Tibial nerve (tissue), 4 donors: ENCODE measurements at places on chromosomes 7 and 10. TPM values are rescaled to one million over a fixed set of nuclear protein-coding genes. Genes with fewer than 3 reads are reported as not detected.

- no peak for DNase-seq
Observed at GRCh38 chr10:17454161-17455014, at the start of gene ST8SIA6. Gene ST8SIA6, minus strand, starts transcription at chr10:17454595. Its CDS starts 340 bp downstream, at chr10:17454255.

GRCh38 chr7:17942231-17942630 lies 1.9 kb upstream of the SNX13 start:
- DNase-seq: no peak

GRCh38 chr10:123855008-123855684 lies 36.5 kb downstream of the CPXM2 start:
- DNase-seq: no peak

Gene SYT15B
- total RNA-seq: 4.6 TPM

- no peak for DNase-seq
Observed at GRCh38 chr7:6306471-6306870, 34.0 kb upstream of the CYTH3 start.

GRCh38 chr10:91627344-91628102 lies 5.3 kb downstream of the PPP1R3C start:
- no peak for DNase-seq

DNA sequence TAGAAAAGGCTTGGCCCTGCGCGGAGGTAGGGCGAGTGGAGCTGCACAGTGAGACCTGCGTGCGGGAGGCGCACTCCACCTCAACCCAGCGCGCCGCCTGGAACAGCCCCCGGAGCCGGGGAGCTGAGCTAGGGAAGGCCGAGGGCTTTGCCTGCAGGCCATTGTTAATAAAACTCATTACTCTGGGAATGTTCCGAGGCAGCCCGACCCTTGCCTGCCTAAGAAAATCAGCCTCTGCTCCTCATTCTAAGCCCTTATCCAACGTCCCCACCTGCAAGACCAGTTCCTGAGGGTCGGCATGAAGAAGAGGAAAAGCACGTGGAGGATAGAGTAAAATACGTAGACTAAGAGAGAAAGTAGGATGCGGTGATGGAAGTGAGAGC lies 55.3 kb downstream of the C7orf25 start:
- DNase-seq: no peak

DNA sequence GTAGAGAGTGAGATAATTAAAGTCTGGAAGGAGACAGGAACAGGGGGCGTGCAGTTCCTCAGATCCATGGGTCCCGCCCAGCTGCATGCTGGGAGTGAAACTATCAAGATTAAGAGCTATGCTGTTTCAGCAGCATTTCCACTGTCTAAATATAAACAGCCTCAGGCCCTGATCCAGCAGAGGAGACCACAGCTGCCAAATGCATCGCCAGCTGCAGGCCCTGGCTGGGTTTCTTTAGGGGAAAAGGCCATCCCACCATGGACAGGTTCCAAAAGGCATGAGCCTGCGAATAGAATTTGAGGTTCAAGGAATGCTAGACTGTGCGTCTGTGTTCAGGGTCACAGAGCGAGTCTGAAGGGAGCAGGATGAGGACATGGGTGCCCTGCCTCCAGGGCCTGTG lies 411.4 kb downstream of the PAXIP1 start:
- DNase-seq: no peak

Gene RARRES2
- total RNA-seq: 377 TPM

Gene WASHC2C
- 39.0 TPM for total RNA-seq

DNA sequence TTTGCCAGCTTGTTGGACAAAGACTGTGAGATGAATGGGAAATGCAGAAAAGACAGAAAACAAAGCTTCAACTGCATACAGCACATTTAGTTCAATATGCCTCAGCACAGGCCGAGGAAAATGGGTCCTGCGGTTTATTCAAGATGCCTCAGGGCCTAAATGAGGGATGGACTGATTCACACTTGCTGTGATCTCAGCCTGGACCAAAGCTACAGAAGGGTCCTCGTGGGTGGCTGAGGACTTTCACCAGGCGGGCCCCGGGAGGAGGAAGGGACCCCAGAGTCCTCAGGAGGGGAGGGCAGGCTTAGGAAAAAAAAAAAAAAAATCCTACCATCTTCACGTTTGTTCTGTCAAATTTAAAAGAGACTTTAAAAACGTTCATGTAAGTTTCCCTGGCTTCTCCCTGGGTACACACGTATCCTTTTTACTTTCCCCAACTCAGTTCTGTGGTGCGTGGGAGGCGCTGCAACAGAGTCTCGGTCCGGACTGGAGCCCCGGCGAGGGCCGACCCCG lies 624 bp upstream of the ZNF783 start:
- no peak for DNase-seq

DNA sequence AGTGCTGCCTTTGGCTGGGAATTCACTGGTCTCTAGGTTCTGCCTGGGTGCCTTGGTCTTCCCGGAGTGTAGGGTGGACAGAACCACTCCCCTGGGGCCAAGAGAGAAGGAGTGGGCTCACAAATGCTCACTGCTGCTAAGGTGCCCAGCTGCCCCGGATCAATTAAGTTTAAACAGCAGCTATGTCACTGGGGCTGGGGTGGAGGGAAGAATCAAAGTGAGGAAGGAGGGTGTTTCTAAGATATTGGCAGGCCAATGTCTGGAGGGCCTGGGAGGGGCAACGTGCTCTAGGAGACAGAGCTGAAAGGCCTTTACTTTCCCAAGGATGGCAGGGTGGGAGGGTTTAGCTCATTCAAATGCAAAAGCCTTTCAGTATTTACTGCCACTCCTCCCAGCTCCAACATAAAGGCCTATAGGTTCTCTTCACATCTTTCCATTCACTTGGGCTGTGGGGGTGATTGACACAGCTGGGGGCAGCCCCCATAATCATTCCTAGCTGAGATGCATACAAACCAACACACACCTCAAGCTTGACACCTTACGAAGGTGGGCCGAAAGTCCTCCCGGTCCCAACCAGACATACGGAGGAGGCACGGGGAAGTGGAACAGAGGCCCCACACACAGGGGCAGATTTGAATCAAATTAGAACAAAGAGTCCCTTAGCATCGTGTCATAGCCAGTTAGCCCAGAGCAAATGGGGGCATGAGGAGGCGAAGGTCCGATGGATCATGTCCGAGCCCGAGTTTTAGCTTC lies 108.0 kb upstream of the EFCAB10 start:
- DNase-seq: no peak

- no peak for DNase-seq
Observed at GRCh38 chr10:86192147-86192546, 174.4 kb downstream of the GRID1 start.

DNA sequence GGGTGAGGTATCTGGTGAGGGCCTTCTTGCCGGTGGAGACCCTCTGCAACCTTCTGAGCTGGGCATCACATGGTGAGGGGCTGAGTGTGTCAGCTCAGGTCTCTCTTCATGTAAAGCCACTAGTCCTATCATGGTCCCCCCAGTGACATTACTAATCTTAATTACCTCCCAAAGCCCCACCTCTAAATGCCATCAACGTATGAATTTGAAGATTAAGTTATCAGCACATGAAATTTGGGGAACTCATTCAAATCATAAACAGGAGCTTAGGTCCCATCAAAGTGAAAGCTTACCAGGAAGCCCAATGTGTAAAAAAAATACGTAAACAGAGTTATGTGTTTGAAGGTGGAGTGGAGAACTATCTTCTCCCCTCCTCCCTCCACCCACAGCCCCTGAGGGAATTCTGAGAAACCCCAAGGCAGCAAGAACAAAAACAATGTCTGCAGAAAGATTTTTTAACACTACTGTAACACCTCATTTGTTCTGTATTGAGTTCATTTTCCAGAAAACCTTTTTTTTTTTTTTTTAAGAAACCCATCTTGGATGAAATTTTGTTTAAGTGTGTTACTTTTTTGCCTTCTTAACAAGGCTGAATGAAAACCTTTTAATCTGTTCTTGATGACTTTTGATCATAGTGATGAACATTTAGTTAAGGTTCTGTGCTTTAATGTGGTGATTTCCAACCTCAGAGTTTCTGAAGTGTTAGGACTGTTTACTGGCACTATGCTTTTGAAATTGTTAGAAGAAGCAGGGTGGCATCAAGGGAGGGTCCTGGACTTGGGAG lies 19.1 kb upstream of the PCGF5 start:
- no peak for DNase-seq

Gene PTPN12
- total RNA-seq: 157 TPM

DNA sequence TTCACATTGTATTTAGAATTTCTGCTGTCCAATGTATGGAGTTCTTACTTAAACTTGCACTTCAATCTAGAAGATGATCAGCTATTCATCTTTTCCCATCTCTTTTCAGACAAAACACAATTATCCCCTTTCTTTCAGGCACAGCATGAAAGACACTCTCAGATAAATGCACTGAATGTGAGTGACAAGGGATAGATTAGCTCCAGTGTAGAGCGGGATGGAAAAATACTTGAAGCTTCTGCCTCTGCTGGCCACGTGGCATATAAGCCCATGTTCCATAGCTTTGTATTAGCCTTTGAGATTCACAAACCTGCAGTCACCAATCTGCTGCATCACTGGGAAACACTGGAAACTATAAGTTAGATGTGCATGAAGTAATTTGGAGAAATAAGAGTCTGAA lies 162.2 kb upstream of the FAM3C start:
- no peak for DNase-seq

GRCh38 chr10:101233863-101234262 lies 4.6 kb upstream of the LBX1 start:
- no peak for DNase-seq

Gene CACUL1
- total RNA-seq: 45.7 TPM

- DNase-seq: no peak
Observed at GRCh38 chr10:116444527-116445142, 17.0 kb downstream of the PNLIPRP3 start.

Gene OR2A7
- 3.8 TPM for total RNA-seq

- no peak for DNase-seq
Observed at GRCh38 chr7:11233871-11234270, 260.2 kb downstream of the PHF14 start.

- no peak for DNase-seq
Observed at GRCh38 chr10:33807531-33808359, 473.3 kb upstream of the NRP1 start.

DNA sequence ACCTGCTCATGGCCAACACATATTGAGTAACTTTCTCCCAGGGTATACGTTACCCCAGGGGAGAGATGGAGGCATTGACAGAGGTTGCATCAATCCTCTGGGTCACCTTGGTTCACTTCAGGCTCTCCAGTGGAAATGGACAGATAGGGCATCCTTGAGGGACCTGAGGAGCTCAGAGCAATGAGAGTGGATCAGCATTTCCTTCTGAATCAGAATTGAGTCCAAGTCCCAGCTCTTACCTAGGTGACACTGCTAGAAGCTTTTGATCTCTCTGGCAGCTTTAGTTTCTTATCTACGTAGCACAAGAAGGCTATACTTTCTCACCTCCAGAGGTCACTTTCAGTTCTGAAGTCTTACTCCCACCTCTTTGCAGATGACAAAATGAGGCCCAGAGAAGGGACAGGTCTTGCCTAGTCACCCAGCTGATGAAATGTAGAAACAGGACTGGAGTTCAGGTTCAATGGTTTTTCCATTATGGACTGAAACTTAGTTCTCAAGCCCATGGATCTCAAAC lies 35.2 kb downstream of the PANK1 start:
- no peak for DNase-seq

Gene LRRN3
- 4.2 TPM for total RNA-seq

DNA sequence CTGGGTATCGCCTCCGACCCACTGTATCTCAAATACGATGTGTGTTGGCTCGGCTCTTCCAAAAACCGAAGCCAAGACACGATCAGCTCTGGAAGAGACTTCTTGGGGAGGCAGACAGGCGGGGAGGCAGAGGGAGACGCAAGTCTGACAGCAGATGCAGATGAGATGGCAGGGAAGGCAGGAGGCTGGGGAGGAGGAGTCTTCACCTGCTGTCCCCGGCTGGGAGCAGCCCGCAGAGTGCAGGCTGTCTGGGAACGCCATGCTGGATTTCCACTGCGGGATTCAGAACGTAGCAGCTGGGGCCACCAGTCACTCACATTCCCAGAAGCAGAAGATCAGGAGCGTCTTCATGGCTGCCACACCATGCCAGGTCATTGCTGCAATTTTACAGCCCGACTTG lies 29.4 kb downstream of the CTBP2 start:
- DNase-seq: no peak

DNA sequence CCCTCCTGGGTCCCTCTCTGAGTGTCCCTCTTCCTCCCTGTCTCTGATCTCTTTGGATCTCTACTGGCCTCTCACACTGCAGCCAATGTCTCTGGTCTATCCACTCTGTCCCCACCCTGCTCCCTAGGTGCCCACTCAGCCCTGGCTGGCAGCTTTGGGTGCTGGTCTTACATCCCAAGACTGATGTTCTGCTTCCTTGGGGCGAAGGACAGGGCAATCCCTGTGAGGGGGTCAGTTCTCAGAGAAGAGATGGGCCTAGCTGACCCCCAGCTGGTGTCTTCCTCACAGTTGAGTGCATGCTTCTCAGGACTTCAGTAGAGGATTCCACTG lies 51.7 kb upstream of the CAMK2B start:
- DNase-seq: no peak

DNA sequence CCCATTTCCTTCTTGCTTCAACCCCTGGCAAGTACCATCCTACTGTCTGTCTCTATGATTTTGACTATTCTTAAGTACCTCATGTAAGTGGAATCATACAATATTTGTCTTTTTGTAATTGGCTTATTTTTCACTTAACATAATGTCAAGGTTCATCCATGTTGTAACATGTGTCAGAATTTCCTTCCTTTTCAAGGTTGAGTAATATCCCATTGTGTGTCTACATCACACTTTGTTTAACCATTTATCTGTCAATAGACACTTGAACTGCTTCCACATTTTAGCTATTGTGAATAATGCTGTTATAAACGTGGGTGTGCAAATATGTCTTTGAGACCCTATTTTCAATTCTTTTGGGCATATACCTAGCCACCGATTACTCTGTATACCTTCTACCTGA lies 14.0 kb upstream of the CDK14 start:
- no peak for DNase-seq

DNA sequence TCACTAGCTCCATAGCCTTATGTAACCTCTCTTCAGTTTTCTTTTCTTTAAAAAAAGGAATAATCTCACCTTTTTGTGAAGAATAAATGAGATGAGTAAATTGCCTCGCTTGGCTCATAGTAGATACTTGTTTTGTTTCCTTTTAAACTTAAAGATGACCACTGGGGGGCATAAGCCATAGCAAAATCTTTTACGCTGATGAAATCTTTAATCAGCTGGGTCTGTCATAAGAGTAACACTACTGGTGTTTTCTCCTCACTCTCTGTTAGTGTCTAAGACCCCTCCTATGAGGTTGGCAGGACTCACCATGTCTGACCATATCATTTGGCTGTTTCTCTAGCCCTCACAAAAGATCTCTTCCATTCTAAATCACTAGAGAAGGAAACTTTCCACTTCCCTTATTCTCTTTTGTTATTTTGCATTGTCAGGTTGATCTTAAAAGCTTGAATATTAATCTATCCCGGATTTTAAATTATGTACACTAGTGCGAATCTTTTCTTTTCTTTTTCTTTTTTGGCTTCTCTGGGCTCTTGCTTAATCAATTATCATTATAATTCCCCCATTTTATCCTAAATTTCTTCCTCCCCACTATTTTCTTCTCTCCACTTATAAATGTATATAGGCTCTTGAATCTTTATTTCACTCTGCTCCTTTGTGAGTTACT lies 12.5 kb downstream of the STAG3 start:
- no peak for DNase-seq

Gene SFRP5
- 183 TPM for total RNA-seq
